Stimulated activated CD4-positive, alpha-beta T cell treated with anti-CD3 and anti-CD28 coated beads, Interleukin-15, amount 100 ng/mL, for 1 hour (primary cell): ENCODE measurements at places on chromosomes 3 and 15.

DNA sequence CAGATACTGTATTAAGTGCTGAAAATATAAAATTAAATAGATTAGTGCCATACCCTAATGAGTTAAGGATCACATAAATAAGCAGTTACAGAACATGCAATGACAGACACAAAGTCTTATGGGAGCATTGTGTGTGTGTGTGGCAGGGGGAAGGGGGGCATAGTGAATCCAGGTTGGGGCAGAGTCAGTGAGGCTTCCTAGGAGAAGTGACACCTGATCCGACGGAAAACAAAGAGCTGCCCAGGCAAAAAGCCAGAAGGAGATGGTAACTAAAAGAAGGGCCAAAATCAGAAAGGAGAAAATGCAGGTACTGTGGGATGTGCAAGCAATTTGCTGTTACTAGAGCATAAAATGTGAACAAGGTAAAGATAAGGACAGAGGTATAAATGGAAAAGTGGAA is 80.1 kb upstream of the CHRM5 start:
- no peak for DNase-seq

- no peak for DNase-seq
Measured at GRCh38 chr3:87161013-87161412, 66.1 kb upstream of the CHMP2B start.

GRCh38 chr15:83764201-83764838 is 110.4 kb downstream of the ADAMTSL3 start:
- no peak for DNase-seq

- DNase-seq = no peak
Measured at GRCh38 chr3:194766845-194767244, 81.2 kb downstream of the FAM43A start.

GRCh38 chr15:30877070-30877469 is 26.6 kb upstream of the FAN1 start:
- DNase-seq = no peak

DNA sequence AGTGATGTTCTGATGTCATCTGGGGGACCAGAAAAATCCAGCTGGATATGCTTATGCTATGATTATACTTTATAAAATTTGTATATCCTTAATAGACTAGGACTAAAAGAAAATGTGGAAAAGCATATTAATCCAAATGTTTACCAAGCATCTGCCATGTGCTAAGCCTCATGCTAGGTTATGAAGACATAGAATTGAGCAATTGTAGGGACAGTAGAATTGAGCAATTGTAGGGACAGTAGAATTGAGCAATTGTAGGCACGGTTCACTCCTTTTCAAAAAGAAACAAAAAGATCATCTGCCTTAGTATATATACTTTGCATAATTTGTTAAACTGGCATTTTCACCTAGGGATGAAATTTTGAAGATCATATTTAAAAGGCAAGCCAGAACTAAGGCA is 18.3 kb downstream of the ABHD5 start:
- no peak for DNase-seq

DNA sequence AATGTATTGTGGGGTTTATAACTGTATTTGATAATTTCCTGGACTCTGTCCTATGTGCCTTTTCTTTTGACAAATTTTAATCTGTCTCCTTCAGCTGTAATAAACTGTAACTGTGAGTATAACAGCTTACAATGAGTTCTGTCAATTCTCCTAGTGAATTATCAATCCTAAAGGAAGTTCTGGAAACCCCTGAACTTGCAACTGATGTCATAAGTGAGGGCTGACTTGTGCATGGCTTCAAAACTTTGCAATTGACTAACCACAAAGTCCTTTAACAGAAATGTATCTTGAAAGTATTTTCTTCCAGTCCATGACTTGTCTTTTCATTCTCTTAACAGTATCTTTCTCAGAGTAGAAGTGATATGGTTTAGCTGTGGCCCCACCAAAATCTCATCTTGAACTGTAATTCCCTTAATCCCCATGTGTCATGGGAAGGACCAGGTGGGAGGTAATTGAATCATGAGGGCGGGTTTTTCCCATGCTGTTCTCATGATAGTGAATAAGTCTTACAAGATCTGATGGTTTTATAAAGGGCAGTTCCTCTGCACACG is 108.3 kb downstream of the TFDP2 start:
- DNase-seq = no peak

GRCh38 chr3:127679534-127680145 is 6.9 kb downstream of the ABTB1 start:
- DNase-seq = no peak

- no peak for DNase-seq
Measured at GRCh38 chr3:72044231-72044855, 259.4 kb upstream of the PROK2 start.

GRCh38 chr3:140035871-140036270 is 100.9 kb downstream of the CLSTN2 start:
- no peak for DNase-seq

- no peak for DNase-seq
Measured at GRCh38 chr15:72827226-72827625, 43.7 kb upstream of the ADPGK start.

- no peak for DNase-seq
Measured at GRCh38 chr3:14406336-14406735, 3.9 kb downstream of the SLC6A6 start.

GRCh38 chr15:91521548-91521947 is 332.0 kb upstream of the SLCO3A1 start:
- no peak for DNase-seq

DNA sequence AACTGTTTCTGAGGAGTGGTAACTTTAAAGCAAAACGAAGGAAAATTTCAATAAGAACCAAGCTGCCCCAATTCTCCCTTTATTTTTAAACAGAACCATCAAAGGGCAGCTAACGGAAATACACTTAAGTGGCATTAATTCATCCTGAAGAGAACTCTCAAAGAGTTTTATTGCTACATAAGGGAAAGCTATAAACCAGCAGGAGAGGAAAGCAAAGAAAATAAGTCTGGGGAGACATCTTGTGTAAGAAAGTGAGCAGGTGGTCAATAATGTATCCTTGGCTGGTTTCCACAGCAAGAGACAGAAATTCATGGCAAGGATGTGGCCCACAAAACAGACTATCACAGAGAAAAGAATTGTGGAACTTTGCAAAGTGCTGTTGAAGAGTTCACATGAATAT is 40.0 kb upstream of the CMSS1 start:
- no peak for DNase-seq

- DNase-seq = no peak
Measured at GRCh38 chr3:165643425-165643824, 193.8 kb downstream of the BCHE start.

DNA sequence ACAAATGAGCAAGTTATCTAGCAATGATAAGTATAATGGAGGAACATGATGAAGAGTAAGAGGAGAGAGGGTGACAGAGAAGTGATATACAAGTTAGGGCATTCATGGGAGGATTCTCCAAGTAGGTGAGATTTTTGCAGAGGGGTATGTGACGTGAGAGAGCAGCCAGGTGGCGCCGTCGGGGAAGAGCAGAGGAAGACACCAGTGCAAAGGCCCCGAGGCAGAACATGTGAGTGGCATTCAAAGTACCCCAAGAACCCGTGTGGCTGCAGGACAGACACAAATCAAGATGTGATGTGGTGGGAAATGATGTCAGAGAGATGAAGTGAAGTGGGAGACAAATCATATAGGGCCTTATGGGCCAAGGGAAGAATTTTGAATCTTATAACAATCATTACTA is 81.8 kb upstream of the GRM7 start:
- no peak for DNase-seq

DNA sequence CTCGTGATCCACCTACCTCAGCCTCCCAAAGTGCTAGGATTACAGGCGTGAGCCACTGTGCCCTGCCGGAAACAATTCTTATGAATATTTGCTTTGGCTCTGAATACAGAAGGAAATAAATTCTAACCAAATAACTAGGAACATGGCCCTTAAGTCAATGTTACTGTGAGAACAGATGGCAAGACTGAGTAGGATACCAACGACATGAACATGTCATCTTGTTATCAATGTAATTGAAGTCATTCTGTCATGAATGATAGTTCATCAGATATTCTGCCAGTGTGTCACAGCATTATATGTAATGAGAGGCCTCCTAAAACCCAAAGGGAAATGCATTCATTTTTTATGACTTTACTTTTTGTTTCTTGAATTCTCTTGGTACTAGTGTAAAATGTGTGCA is 548.8 kb downstream of the MCTP2 start:
- DNase-seq = no peak

GRCh38 chr3:36852071-36852470 is 87.7 kb upstream of the DCLK3 start:
- no peak for DNase-seq
